ENCODE measurements at places on chromosomes 2 and 18.
A peak's percentile ranks its signal among the peaks of the same experiment; 100 is the strongest.

- DNase-seq: no peak
Measured at GRCh38 chr2:62662554-62662953, 43.0 kb upstream of the EHBP1 start.

- DNase-seq: no peak
Measured at GRCh38 chr2:217538719-217539118, 464.1 kb downstream of the TNS1 start.

DNA sequence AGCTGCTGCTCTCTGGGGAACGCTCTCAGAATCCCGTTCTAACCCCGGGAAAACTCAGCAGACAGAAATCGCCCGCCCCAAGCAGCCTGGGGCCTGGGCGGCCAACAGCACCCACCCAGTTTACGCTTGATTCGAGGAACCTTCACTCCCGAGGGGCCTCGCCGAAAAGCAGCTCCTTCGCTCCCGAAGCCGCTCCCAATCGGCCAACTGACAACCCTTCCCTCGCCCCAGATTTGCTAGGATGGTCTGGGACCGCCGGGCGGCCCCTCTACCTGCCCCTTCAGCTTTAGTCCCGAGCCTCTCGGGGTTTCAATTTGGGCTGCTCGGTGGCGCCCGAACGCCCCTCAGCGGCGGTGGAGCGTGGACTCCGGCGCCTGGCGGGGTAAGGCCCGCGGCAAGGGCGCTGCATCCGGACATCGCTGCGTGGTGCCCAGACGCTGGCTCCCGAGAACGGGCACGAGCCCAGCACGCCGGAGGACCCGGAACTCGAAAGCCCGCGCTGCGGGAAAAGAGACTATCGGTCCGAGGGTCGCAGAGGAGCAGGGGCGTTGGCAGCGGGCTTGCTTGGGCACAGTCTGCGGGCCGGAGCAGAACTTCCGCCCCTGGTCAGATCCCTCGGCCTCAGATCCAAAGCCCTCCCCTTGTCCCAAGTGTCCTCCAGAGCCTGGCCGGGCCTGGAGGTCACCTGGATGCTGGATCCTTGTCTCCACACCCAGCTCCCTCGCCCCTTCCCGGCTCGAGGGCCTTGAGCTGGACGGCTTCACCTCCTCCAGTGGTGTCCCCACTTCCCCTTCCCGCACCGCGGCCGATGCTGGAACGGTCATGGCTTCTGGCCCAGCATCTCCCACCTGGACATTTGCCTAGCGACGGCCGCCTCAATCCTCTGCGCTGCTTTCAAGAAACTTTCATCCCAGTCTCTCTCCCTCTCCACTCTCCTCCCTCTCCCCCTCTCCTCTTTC is 3.0 kb upstream of the OTX1 start:
- DNase-seq: no peak

DNA sequence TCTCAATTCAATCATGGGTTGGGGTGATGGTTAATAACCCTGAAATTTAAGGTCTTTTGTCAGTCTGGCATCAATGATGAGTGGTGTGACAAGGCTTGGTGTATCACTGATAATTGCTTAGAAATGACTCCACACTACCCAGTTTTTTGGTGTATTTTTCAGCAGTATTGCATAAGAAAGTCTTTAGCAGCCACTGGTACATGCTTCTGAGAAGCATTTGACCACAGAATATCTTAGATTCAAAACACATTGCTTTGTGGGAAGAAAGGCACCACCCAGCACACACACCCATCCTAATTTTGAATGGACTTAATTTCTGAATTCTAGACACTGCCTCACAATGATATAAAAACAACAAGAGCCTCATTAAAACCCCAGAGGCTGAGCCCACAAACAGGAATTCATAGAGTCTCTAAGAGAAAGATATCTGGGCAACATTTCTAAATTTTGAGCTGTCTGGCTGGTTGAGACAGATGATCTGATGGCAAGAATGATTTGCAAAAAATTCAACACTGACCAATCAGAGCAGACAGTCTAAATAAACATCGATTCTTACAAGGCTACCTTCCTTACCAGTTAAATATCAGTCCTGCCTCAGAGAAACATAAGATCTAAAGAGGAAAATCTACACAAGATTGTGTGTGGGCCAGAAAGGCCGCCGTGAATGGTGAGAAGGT is 114.7 kb upstream of the CYP1B1 start:
- DNase-seq: no peak

DNA sequence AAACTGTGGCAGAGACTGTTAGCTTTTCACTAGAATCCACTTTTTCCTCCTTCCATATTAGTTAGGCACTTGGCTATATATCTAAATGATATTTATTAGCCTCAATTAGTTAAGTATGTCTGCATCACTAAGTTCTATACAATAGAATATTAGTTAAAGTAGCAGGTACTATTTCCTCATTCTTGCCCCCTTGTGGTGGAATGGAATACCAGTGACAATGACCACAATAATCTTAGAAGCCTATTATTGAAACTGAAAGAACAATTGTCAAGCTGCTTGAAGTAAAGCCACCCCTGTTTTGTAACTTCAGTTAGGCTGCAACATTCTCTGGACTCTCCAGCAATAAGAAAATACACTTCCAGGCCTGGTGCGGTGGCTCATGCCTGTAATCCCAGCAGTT is 476.3 kb upstream of the VWC2L start:
- DNase-seq: no peak

GRCh38 chr2:205017381-205017780 is 472.1 kb downstream of the PARD3B start:
- no peak for DNase-seq

GRCh38 chr2:15816226-15816625 is 124.1 kb upstream of the MYCN start:
- no peak for DNase-seq

GRCh38 chr2:3476985-3477327 is 42.4 kb downstream of the ADI1 start:
- no peak for DNase-seq

DNA sequence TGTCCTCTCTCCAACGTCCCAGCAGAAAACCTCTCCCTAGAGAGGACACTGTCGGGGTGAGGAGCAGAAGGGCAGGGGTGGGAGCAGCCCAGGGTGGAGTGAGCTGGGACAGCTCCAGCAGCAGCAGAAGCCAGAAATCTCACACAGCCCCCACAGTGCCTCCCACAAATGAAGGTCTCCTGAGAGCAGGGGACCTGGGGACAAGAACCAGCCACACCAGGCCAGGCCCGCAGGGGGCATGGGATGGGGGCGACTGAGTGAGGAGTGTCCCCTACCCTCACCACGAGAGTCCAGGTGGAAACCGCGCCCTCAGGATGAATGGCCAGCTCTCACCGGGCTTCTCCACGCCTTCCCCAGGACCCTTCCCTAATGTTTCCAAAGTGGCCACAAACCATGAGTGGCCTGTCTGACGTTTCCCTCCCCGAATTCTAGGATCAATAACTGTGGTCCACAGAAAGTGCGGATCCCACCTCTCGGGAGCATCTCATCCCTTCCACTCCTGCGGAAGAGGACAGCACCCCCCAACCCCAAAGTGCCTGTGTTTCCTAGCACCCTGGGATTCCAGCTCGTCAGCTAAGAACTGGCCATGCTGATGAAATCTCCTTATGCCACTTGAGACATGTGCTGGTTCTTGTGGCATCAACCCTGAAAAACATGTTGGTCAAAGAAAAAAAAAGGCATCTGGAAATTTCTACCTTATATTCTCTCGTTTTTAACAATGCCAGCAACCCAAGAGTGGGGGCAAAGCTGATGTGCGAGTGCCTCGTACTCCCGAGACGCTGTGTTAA is 121.1 kb downstream of the HDAC4 start:
- DNase-seq: no peak

- DNase-seq: no peak
Measured at GRCh38 chr2:98463551-98463971, 18.9 kb downstream of the INPP4A start.

DNA sequence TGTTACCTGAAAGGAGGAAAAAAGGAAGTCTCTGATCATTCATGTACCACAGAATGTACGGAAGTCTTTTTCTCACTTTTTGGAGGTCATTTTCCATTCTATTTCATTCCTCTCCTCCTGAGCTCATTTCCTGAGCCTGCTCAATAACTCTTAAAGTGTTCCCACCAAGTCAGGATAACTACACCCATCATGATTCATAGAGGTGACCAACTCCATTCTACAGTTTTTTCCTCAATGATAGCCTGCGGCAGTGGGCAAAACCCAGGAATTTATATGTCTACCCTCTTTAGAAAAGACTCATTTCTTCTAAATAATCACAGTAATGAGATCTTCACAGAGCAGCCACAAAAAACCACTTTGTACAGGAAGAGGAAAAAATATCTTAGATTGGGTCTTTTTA is 372.5 kb downstream of the RBM43 start:
- no peak for DNase-seq

DNA sequence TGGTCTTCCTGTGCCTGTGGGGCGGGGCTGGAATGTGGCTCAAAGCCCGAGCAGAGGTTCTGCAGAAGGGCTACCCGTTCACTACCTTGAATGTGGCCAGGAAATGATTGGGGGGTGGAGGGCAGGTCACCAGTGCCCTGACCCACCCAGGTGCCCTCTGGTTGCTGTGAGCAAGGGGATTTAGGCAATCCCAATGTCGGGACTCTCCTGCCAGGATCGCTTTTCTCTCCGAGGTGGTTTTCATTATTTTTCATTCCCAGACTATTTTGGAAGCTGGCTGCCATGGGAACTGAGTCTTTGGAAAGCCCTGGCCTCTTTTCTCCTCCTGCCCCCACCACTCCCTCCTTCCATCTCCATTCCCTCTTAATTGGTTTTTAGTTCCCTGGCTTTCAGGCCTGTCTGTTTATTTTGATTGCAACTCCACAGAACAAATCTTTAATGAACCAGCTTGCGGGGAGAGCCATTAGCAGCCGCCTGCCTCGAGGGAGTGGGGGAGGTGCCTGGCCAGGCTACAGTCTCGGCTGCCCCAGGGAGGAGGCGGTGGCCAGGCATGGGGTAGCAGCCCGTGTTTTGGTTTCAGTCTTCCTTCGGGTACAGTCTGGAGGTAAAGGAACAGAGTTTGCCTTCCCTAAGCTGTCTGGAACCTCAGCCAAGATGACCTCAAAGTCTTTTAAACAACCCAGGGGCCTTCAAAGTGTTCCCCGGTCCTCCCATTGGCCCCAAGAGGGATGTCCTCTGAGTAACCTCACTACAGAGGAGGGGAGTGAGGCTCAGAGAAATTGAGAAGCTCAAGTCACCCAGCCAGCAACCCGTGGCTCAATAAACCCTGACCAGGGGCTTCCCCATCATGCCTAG is 114.4 kb upstream of the HAAO start:
- DNase-seq: no peak

DNA sequence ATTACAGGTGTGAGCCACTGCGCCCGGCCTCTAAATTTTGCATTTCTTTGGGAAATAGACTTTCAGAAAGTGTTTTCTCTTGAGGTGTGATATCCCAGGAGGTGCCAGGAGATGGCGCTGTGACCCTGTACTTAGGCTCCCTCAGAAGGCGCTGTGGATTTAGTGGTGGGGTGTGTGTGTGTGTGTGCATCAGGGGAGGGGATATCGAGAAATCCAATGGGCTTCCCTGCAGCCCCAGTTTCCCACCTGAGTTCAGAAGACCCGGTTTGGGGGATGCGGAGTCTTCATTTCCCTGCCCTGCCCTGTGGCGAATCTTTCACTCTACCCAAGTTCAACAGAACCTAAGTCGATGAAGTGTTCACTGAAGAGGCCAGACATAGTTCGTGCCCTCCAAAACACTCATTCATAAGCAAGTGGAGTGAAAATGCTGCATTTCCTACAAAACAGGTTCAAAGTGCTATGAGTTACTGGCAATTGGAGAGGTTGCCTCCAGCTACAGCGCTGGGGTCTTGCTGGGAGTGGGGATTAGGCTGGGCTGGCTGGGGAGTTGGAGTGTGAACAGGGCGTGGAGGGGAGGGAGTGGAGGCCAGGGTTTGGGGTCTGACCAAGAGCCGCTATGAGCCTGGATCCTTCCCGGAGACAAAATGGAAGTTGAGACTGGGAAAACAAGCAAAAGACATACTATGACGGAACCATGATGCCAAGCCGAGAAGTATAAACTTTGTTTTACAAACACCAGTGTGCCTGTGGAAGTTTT is 6.5 kb upstream of the WNT6 start:
- peak; percentile 18 for DNase-seq
